ENCODE measurements at places on chromosomes 3 and 15.
A peak's percentile ranks its signal among the peaks of the same experiment; 100 is the strongest.

GRCh38 chr3:141724186-141724585 lies 13.9 kb upstream of the RNF7 start:
- H3K27ac ChIP-seq, result no peak overlapping the region
- H3K4me3 ChIP-seq, result no peak overlapping the region
- no peaks in the 10 kb centered on the region for H3K36me3 ChIP-seq
- no peaks in the 10 kb centered on the region for H3K4me1 ChIP-seq

DNA sequence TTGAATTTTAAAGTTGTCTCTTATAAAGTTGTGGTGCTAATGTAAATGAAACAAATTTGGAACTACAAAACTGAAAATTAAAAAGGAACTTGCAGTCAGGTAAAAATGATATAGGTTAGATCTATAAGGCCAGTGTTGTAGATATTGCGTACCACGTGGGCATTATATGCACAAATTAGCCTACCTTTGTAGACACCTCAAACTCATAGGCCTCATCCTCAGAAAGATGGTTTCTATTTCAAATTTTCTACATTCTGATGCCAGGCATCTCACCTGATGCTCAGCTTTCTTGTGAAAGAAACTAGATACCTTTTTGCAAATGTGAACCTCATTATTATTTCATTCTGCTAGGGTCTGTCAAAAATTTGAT lies 25.6 kb downstream of the TMEM207 start:
- 0 out of 2 replicates have a peak overlapping the region, but pooled peaks have one; percentile 6 for H3K27ac ChIP-seq
- no peaks in the 10 kb centered on the region for H3K4me1 ChIP-seq
- no peak overlapping the region for H3K4me3 ChIP-seq
- H3K27me3 ChIP-seq, result no peaks in the 10 kb centered on the region

GRCh38 chr3:26989037-26989436 lies 366.5 kb downstream of the LRRC3B start:
- H3K27me3 ChIP-seq, result no peaks in the 10 kb centered on the region
- no peaks in the 10 kb centered on the region for H3K4me1 ChIP-seq
- H3K27ac ChIP-seq, result no peak overlapping the region
- H3K36me3 ChIP-seq, result no peaks in the 10 kb centered on the region
- DNase-seq, result no peak

- no peak overlapping the region for H3K4me3 ChIP-seq
- no peaks in the 10 kb centered on the region for H3K4me1 ChIP-seq
- no peak for DNase-seq
- H3K36me3 ChIP-seq, result no peaks in the 10 kb centered on the region
Observed at GRCh38 chr3:37660782-37661181, 200.9 kb upstream of the CTDSPL start.

- no peaks in the 10 kb centered on the region for H3K4me1 ChIP-seq
- H3K4me3 ChIP-seq, result no peak overlapping the region
- DNase-seq, result no peak
- no peaks in the 10 kb centered on the region for H3K36me3 ChIP-seq
- no peak overlapping the region for H3K27ac ChIP-seq
- H3K27me3 ChIP-seq, result no peaks in the 10 kb centered on the region
Observed at GRCh38 chr15:96367311-96368200, 37.1 kb downstream of the NR2F2 start.

DNA sequence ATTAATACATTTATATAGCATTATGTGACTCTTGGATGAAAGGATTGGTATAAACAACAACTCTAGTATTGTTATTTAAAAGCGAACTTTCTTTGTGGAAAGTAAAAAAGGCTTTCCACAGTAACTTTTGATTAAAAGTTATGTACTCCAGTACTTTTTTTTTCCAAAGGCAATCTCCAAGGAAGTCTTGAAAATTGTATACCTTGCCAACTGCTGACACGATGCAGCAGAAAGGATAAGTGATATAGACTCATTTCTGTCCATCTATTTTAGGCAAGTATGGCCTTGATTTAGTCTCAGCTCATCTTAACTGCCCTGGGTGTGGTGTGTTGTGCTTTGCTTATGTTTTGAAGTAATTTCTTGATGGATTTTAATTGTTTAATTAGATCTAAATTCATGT lies 79.7 kb downstream of the OTOL1 start:
- no peak overlapping the region for H3K4me3 ChIP-seq
- H3K27me3 ChIP-seq, result no peaks in the 10 kb centered on the region
- H3K4me1 ChIP-seq, result no peaks in the 10 kb centered on the region
- no peak for DNase-seq
- H3K27ac ChIP-seq, result no peak overlapping the region

DNA sequence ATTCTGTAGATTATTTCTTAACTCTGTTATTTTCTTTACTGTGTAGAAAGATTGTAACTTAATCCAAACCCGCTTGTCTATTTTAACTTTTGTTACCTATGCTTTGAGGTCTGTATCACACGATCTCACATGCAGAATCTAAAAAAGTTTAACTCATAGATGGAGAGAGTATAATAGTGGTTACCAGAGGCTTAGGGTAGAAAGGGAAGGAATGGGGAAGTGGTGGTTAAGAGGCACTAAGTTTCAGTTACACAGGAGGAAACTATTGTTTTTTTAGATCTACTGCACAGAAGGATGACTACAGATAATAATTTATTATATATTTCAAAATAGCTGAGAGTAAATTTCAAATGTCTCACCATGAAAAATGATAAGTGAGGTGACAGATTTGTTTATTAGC lies 515.2 kb downstream of the RSL24D1 start:
- no peak overlapping the region for H3K4me3 ChIP-seq
- H3K27ac ChIP-seq, result no peak overlapping the region
- no peaks in the 10 kb centered on the region for H3K4me1 ChIP-seq
- DNase-seq, result no peak

GRCh38 chr3:29764603-29765254 lies 483.9 kb downstream of the RBMS3 start:
- H3K27me3 ChIP-seq, result no peaks in the 10 kb centered on the region
- peak; percentile 43 for DNase-seq

DNA sequence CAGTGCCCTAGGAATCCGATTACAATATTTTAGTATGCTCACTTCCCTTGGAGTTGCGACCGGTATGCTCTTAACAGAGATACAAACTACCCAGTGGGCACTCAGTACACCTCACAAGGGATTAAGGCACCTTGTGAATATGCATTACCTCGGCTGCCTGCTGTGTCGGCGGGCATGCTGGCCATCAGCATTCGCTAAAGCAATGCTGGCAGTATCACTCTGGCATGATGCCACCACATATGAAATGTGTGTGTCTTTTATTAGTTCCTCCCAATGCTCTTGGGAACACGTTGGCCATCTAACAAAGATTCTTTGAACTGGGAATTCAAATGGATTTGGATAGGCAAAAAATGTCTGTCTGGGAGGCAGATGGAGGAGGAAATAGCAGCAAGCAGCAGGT lies 67.4 kb upstream of the FOXB1 start:
- H3K27me3 ChIP-seq, result no peaks in the 10 kb centered on the region
- no peak for DNase-seq
- no peak overlapping the region for H3K4me3 ChIP-seq
- peaks cover 11% of the 10 kb centered on the region for H3K4me1 ChIP-seq
- no peak overlapping the region for H3K27ac ChIP-seq

- H3K4me1 ChIP-seq, result no peaks in the 10 kb centered on the region
- no peaks in the 10 kb centered on the region for H3K36me3 ChIP-seq
- no peak overlapping the region for H3K4me3 ChIP-seq
- no peak overlapping the region for H3K27ac ChIP-seq
- DNase-seq, result no peak
Observed at GRCh38 chr15:81484086-81484955, 110.3 kb upstream of the TMC3 start.

Measured in PC-9 (cell line).